Left kidney (tissue), 8 donors: ENCODE measurements at places on chromosomes 12 and 14. TPM values are rescaled to one million over a fixed set of nuclear protein-coding genes. Genes with fewer than 3 reads are reported as not detected.

Gene P2RX7
- 1.0 TPM for polyA plus RNA-seq

Gene KRT71
- not detected for polyA plus RNA-seq

Gene DNAH10
- polyA plus RNA-seq: 7.5 TPM

Gene PAX9
- polyA plus RNA-seq: 0.33 TPM

Gene CCDC175
- polyA plus RNA-seq: 1.3 TPM

Gene ANO4
- polyA plus RNA-seq: 2.1 TPM

Gene AMHR2
- 0.63 TPM for polyA plus RNA-seq

Gene GPX2
- 1.1 TPM for polyA plus RNA-seq

Gene TMCC3
- 42.9 TPM for polyA plus RNA-seq

Gene HOXC12
- not detected for polyA plus RNA-seq

Gene PRH2
- polyA plus RNA-seq: 0.50 TPM

Gene SOX5
- polyA plus RNA-seq: 7.1 TPM

Gene BCL2L2
- polyA plus RNA-seq: 50.6 TPM

Gene FAM186B
- polyA plus RNA-seq: 3.1 TPM

Gene TAS2R8
- polyA plus RNA-seq: not detected

Gene ABCD2
- polyA plus RNA-seq: 0.10 TPM

Gene VRTN
- not detected for polyA plus RNA-seq

Gene FSCB
- polyA plus RNA-seq: not detected

Gene BORCS5
- polyA plus RNA-seq: 9.0 TPM

Gene DHRS7
- 71.6 TPM for polyA plus RNA-seq

Gene NANOG
- 0.35 TPM for polyA plus RNA-seq

Gene POTEG
- polyA plus RNA-seq: not detected

Gene CCDC184
- 0.25 TPM for polyA plus RNA-seq

Gene LRRC9
- polyA plus RNA-seq: 3.8 TPM

Gene PTPRO
- 257 TPM for polyA plus RNA-seq

Gene ZNF410
- polyA plus RNA-seq: 65.5 TPM
